ENCODE measurements at places on chromosomes 1 and 21.
A peak's percentile ranks its signal among the peaks of the same experiment; 100 is the strongest.

- no peak for DNase-seq
These were observed 57.5 kb downstream of the KIAA0319L start for GRCh38 chr1:35499652-35500176.

DNA sequence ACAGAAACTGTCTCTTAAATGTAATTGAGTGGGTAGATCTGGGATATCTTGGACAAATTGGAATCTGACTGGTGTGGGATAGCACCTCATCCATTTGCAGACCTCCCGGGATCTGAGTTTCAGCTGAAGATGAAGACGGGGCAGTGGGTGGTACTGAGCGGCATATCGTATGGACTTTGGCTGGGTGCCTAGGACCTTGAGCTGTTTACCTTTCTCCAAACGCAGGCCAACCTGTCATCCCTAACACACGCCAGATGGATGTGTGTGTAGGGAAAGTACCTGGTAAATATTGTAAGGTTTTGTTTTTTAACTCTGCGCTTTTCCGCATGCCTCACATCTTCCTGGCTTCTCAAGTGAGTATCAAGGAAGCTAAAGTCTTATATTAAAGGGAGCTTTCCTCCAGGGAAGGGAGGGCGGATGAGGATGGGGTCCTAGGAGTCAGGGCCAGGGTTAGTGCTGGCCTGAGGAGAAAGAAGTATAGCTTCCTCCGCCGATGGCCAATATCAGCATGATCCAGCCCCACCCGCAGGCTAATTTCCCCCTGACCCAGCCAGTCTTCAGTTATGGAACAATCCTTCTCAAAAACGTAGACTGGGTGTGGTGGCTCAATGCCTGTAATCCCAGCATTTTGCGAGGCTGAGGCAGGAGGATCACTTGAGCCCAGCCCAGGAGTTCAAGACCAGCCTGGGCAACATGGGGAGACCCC lies 26.2 kb downstream of the ATP8B2 start:
- no peak for DNase-seq

DNA sequence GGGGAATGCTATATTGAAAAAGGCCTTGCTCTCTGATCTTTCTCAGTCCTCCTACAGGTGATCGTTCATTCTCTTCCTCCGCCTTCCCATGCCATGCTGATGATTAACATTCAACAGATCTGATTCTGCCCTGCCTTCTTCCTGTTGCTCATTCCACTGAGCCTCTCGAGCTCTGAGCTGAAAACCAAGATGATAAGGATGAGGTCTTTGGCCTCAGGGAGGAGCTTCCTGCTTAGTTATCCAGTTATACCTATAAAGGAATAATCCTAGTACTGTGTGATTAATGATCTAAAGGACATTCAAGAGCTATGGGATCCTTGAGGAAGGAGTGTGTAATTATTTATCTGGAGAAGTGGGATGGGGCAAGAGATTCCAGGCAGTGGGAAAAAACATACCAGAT lies 25.2 kb upstream of the MAP3K7CL start:
- no peak for DNase-seq

DNA sequence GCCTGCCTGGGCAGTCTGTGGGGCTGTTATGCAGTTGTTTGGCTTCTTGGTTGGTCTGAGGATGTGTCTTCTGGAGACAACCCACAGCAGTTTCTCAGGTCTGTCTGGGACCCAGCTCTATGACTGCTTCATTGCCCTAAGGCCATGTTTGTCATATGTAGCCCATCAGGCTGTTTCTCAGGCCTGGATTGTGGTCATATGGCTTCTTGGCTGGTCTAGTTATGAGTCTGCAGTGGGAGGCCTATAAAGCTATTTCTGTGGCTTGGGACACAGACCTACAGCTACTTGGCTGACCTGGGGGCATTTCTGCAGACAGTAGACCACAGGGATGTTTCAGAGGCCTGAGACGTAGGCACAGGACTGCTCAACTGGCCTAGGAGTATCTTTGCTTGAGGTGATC lies 41.5 kb downstream of the CHIA start:
- no peak for DNase-seq

DNA sequence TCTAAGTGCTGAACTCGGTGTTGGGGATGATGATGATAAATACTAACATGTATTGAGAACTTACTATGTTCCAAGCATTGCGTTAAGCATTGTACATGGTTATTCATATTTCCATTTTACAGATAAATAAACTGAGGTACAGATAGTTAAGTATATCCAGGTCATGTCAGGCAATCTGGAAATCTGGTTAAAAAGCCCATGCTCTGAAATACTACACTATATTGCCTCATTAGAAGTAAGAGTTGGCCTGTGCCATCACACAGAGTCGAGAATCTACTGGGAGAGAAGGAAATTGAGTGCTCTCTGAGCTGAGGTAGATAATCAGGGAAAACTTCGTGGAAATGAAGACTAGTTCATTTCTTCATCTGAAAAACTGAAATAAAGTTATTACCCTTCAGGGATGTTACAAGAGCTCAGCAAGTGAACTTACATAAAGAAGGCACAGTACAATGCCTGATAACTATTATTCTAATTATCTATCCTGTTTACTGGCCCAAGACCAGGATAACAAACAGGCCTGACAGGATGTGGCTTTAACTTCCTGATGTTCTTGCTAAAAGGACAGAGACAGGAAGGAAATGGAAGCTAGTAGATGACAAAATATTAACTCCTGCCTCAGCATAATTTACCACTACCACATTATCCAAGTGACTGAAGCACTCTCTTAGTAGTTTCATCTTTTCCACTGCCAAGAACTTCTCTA lies 85.6 kb downstream of the EPS15 start:
- DNase-seq, result no peak

DNA sequence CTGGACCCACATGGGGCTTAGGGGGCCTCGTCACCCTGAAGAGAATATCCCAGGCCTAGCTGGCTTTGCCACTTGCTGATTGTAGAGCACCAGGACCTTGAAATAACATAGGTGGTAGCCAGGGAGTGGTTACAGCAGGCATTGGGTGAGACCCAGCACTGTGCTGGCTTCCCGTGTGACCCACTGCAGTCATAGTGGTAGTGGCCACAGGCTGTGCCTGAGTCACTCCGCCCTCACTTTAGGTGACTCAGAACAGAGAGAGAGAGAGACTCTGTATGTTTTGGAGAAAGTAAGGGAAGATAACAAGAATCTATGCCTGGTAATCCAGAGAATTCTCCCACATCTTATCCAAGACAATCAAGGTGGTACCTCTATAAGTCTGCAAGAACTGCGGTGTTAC lies 98.7 kb upstream of the LHX8 start:
- DNase-seq, result no peak

DNA sequence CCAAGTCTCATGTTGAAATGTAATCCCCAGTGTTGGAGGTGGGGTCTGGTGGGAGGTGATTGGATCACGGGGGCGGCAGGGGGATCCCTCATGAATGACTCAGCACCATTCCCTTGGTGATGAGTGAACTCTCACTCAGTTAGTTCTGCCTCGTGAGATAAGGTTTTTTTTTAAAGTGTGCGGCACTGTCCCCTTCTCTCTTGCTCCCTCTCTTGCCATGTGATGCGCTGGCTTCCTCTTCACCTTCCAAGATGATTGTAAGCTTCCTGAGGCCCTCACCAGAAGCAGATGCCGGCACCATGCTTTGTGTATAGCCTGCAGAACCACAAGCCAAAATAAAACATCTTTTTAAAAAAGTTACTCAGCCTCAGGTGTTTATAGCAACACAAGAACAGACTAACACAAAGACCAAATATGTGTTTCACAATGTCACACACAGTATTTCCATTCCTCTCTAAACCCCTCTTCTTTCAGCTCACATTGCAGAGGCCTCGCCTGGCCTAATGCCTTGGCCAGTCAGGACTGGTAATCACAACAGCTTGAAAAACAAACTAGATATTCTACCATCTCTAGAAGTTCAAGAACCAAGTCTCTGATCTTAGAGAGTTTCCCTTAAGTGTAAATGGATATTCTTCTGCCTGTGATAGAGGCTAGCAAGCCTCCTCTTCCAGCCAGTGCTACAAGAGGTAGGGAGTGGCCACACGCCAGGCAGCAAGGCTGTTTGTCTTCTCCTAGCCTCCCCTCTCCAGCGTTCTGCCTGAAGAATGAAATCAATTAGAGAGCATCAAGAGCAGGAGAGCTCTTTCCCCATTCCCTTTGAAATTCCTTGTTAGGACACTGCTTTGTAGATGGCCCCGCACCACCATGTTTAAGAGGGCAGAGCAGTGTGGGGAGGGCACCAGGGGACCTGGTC lies 19.6 kb upstream of the RAP1A start:
- DNase-seq, result no peak

GRCh38 chr1:5514527-5515183 lies 477.6 kb downstream of the NPHP4 start:
- DNase-seq, result peak; percentile 18

GRCh38 chr1:168210312-168210711 lies 15.5 kb upstream of the SFT2D2 start:
- DNase-seq, result no peak

DNA sequence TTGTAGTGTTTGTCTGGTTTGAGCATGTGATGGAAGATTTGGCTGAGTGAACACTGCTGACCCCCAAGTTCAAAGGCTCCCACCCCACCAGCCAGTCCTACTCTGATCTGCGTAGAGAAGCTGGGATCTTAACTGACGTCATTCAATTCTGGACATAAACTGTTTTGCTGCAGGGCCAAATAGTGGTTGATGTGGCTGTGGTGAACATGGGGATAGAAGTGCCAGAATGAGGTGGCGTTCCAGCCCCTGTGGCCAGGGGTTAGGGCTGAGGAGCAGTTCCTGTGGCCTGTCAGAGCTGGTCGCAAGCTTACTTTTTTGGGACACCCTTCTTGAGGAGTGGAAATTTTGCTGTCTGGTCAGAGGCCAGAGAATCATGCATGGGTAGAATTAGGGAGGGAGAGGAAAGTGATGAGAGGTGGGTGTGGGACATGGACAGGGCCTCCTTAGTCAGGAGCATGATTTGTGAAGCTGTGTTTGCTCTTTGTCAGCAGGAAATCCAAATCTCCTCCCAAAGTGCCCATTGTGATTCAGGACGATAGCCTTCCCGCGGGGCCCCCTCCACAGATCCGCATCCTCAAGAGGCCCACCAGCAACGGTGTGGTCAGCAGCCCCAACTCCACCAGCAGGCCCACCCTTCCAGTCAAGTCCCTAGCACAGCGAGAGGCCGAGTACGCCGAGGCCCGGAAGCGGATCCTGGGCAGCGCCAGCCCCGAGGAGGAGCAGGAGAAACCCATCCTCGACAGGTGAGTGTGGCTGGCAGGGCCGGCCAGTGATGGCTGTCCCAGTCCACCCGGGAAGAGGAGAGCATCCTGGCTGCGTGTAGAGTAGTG lies 25.9 kb downstream of the SZRD1 start:
- DNase-seq, result no peak

DNA sequence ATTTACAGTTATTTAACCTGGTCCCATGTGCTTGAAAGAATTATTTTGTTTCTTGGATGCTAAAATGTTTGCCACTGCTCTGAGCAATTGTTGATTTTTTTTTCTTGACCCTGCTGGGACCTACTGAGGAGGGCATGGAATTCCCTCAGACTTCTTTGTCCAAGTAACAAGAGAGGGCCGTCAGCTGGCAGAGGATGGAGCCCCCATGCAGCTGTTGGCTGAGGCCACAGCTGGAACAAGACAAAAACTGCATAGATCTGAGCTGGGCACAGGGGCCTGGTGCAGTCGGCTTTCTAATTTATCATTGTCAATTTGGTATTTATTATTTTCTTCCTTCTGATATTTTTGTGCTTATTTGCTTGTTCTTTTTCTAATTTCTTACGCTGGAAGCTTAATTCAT lies 39.6 kb upstream of the ABCG1 start:
- DNase-seq, result no peak

DNA sequence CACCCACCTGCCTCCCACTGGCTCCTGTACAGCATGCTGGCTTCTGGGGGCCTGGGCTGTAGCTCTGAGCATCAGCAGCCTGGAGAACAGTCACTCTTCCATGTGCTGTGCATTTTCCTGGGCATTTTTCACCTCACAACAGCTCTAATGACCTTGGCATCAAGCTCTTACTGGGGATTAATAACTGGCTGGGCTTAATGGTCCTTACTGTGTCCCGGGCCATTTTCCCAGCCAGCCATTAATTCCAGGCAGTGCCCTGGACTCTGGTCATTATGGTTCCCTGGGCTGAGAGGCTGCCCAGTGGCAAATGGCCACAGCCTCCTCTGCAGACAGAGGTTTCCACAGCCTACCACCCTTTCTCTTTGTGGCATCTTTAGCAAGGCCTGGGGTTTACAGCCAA lies 171.8 kb downstream of the ST6GALNAC5 start:
- no peak for DNase-seq

GRCh38 chr1:3127738-3128137 lies 58.7 kb downstream of the PRDM16 start:
- no peak for DNase-seq

DNA sequence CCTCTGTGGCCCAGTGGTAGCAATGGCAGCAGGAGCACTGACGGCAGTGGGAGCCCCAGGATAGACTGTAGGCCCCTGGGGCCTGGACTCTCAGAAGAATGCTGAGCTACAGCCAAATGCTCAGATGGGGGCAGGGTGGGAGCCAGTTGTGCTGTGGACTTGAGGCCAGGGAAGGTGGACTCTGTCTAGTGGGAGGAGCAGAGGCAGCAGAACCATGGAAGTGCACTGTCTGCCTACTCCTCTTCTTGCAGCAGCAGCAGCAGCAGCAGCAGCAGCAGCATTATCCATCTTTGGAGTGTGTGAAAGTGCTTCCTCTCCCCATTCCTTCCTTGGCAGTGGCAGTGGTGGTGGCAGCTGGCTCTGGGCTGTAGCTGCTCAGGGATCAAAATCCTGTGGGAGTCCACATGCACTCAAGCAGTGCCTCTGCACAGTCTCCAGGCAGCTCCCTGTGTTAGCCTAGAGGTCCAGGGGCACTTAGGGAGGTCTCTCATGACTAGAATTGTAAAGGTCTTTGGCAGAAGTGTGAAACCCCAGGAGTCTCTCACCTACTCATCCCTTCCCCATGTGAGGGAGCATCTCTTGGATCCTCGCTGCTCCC lies 917.9 kb upstream of the B3GALT2 start:
- DNase-seq, result no peak

DNA sequence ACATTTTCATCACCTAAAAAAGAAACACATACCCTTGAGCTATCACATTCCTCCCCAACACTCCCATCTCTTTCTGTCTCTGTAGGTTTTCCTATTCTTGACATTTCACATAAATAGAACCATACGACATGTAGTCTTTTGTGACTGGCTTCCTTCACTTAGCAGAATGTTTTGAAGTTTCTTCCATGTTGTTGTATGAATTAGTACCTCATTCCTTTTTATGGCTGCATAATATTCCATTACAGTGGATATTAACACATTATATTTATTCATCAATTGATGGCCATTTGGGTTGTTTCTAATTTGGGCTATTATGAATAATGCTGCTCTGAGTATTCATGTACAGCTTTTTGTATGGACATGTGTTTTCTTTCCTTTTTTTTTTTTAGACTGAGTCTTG lies 11.8 kb downstream of the WDTC1 start:
- no peak for DNase-seq

Measured in stimulated activated CD8-positive, alpha-beta memory T cell treated with anti-CD3 and anti-CD28 coated beads, Interleukin-15, amount 100 ng/mL, for 4 hours (primary cell).